Mesenteric fat pad (tissue), 1 donor: ENCODE measurements at places on chromosomes 6 and 20.

DNA sequence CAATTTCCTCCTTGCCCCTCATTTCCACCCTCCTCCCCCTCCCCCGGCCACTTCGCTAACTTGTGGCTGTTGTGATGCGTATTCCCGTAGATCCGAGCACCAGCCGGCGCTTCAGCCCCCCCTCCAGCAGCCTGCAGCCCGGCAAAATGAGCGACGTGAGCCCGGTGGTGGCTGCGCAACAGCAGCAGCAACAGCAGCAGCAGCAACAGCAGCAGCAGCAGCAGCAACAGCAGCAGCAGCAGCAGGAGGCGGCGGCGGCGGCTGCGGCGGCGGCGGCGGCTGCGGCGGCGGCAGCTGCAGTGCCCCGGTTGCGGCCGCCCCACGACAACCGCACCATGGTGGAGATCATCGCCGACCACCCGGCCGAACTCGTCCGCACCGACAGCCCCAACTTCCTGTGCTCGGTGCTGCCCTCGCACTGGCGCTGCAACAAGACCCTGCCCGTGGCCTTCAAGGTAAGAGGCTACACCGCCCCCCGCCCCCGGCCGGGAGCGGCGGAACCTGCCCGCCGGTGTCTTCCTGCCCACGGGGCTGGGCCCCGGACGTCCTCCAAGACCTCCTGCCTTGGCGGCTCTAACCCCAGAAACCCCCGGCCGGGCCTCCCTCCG is 44.9 kb upstream of the SUPT3H start:
- no peak for DNase-seq

DNA sequence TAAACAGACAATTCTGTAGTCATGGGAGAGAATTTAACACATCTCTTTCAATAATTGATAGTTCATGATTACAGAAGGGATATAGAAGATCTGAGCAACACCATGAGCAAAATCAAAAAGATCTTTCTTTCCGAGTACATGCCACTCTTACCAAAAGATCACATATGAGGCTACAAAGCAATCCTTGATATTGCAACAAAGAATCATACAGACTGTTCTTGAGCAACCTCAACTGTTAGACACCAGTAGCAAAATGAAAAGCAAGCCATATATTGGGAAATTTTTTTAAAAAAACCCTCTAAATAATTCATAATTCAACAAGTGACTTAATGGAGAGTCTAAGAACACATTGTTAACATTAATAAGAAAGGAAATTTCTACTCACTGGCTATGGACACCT is 3.6 kb upstream of the CD83 start:
- no peak for DNase-seq

DNA sequence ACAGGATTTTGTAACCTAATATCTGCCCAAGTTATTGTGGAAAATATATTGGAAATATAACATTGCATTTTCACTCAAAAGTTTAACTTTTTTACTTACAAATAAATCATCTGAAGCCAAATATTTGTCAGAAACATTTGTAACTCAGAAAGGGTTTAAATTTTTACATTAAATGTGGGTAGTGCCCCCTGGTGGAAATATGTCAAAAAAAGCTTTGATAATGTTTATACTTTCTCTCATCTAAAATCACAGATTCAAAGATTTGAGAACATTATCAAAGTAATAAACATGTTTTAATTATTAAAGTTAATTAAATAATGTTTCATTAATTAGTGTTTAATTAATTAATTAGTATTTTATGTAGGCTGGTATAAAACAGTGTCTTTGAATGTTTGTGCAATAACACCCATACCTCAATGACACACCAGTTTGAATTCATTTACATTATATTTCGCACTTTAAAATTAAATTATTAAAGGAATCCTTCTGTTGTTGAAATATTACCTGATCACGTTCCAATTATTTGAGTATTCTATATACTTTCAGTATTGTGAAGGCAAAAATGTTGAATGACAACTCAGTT is 320.1 kb upstream of the FKBP1C start:
- DNase-seq, result no peak

- peak; percentile 98 for DNase-seq
Observed at GRCh38 chr6:32853541-32854375, at the start of the genes PSMB9 and TAP1. Gene PSMB9 (plus strand): TSS chr6:32854192. CDS start chr6:32854230, 38 bp downstream. Gene TAP1 (minus strand): TSS chr6:32853704. CDS start chr6:32853636, 68 bp downstream.

DNA sequence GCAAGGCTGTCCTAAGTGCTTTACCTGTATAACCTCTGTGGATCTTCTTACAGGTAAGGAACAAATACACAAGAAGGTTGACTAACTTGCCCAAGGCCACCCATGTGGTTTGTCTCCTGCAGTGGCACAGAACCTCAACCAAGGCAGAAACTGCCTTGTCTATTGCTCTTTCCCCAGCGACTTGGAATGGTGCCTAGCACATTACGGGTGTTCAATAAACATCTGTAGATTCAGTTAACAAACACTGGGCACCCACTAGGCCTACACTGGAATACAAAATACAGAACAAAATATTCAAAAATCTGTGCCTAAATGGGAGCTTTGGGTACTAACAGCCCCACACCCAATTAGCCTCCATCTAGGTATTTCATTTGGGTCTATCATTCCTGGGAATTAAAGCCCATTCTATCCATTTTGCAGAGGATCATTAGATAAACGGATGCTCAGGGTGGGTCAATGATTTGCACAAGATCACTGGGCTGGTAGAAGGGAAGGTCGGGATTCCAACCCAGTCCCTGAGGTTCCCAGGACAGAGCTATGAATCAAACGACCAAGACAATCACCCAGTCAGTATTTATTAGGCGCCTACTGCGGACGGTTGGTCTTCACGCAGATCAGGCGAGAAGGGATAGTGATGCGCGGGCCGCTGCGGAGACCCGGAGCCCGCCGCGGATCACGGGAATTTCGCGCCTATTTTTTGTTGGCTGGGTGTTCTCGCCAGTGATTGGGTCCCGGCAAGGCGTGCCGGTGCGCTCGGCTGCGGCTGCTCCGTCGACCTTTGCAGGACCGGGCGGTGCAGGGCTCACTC is at the start of gene STK35:
Gene STK35 (plus strand): TSS at position 771 of the 808 bp plus-strand sequence. CDS start 55 bp downstream, outside the sequence.
- peak; percentile 91 for DNase-seq

GRCh38 chr6:81371930-81372329 is 380.6 kb downstream of the TENT5A start:
- no peak for DNase-seq

DNA sequence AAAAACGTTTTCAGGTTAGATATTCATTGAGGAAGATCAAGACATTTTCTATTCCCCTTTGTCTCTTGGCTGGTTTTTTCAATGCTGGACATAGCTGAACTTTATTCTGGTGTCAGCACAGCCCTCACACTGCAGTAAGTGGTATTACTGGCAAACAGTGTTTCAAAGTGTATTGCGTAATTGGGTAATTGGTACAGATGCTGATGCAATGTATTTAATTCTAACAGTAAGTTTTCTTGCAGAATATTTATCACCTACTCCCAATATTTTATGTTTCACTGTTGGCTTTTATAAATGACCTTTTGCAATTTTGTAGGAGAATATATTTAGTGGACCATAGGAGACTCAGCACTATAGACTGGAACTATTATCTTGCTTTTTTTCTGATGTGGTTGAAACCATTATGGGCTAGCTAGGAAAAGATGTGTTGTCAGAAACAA is 287.6 kb upstream of the SOX4 start:
- no peak for DNase-seq

DNA sequence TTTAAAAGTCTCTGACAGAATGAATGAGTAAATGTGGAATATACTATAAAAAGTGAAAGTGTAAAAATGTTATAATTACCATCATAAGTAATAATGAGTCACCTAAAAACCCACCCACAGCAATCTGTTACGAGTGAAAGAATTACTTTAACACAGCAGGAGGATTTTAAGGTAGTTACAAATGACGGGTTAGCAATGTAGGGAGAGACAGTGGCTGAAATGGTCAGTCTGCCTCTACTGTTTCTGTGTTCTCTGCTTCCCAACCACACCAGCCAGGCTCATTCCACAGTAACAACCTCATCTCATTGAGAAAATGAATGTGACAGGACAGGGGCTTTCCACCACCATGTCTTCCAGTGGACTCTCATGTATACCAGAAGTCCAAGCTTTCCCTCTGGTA is 124.4 kb upstream of the KCNK16 start:
- no peak for DNase-seq

- DNase-seq, result no peak
Observed at GRCh38 chr6:71404145-71404966, 115.7 kb downstream of the OGFRL1 start.

- no peak for DNase-seq
Observed at GRCh38 chr20:58613061-58613854, 37.8 kb upstream of the STX16 start.

DNA sequence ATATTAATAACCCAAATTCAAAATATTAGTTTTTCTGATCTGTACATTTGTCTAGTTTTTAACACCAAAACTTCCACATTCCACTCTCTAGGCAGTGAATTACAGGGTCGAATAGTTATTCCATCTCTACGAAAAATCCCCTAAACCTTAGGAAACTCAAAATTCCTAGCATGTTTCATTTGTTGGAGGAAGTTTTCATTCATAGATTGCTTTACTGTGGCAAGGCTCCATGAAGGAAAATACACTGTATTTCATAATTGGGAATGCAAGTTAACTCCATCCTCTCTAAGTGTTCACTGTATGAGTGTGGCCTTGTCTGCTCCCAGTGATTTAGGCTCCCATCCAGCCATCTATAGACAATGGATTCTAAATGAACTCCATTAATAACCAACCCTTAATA is 296.1 kb downstream of the TENT5A start:
- DNase-seq, result no peak

DNA sequence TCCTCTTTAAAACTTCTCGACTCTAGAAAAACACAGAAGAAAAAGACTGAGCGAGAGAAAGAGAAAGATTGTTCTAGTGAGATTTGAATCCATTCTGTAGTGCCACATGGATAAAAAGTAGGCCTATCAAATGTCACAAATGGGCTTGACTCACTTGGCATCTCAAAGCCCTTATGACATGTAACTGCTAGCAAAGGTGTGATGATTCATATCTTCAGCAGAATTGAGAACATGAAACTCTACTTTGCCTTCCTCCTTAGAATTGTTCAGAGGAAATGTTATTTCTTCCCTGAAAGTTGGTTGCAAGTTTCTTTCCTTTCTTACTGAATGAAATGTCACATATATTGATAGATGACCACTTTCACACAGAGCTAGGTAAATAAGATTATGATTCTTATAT is 40.4 kb upstream of the DUSP22 start:
- DNase-seq, result no peak

DNA sequence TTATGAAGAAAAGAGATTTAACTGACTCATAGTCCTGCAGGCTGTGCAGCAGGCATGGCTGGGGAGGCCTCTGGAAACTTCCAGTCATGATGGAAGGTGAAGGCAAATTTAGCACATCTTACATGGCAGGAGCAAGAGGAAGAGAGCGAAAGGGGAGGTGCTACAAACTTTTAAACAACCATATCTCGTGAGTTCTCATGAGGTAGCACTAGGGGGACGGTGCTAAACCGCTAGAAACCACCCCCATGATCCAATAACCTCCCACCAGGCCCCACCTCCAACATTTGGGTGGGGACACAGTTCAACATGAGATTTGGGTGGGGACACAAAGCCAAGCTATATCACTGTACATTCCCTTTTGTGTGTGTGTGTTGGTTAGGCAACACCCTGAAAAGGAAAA is 209.9 kb downstream of the TMEM242 start:
- DNase-seq, result no peak

- no peak for DNase-seq
Observed at GRCh38 chr6:6001443-6001842, 5.3 kb downstream of the NRN1 start.

- DNase-seq, result no peak
Observed at GRCh38 chr6:161303628-161304340, 29.9 kb upstream of the AGPAT4 start.

DNA sequence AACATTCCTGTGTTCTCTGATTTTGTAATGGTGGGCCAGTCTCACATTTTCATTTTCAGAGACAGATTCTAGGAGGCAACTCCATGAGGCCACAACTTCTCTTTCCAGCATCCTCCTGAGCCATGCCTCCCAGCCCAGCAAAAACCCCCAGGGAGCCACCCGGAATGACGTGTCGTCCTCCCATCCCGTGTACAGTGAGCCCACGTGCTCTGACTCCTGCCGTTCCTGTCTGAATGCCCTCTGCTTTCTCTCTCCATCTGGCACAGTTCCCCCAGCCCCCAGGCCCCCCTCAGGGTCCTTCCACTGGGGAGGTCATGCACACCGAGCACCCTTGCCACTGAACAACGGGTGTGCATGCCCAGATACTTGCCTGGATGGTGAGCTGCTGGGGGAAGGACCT is 38.0 kb downstream of the C20orf203 start:
- no peak for DNase-seq

DNA sequence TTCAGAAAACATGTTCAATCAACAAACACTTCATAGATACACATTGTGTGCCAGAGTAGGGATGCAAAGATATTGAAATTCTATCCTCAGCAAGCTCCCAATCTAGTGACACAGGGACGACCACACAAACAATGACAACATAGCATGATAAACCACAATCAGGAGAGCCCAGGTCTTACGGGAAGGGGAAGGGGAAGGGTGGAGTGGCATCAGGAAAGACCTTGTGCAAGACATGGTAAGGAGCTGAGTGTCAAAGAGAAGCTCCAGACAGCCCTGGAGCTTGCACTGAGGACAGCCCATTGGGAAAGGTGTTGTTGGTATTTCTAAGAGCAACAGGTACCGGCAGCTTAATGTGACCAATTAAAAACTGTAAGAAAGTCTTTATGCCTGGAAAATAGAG is 103.6 kb downstream of the PDE7B start:
- DNase-seq, result no peak

DNA sequence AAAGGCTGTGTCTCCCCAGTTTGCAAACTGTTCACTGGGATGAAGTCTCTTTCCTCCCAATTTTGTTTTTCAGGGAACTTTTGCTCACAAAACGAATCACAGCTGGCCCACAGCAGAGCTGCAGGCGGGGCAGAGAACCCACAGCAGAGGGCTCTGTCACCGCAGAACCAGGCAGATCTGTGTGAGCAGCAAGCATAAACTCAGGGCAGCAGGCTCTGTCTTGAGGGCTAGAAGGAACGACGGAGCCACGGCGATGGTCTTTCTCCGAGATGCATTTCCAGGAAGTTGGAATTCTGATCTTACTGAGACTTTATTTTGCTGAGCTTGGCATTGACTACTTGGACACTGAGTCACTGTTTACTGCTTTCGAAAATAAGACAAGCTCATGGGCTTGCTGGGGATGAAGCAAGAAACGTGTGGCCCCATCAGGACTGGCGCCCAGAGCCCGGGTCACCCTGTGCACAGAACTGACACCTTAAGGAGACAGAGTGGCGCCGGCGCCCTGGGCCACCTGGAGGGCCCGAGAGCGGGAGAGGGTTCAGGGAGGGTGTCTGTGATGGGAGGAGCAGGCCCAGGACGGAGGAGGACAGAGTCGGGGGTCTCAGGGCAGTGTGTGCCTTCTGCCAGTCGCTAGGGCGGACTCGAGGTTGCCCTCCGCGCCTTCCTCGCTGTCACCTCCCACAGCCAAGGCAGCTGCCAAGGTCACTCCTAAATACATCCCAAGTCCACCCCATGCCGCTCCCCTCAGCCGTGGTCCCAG is 106.3 kb upstream of the NXT1 start:
- DNase-seq, result peak; percentile 73

GRCh38 chr6:120116343-120116742 is 766.8 kb upstream of the MAN1A1 start:
- DNase-seq, result no peak

GRCh38 chr6:15744818-15745402 is 82.1 kb upstream of the DTNBP1 start:
- no peak for DNase-seq
